RPMI8226 (cell line): ENCODE measurements at places on chromosomes 3 and 15.
A peak's percentile ranks its signal among the peaks of the same experiment; 100 is the strongest.

DNA sequence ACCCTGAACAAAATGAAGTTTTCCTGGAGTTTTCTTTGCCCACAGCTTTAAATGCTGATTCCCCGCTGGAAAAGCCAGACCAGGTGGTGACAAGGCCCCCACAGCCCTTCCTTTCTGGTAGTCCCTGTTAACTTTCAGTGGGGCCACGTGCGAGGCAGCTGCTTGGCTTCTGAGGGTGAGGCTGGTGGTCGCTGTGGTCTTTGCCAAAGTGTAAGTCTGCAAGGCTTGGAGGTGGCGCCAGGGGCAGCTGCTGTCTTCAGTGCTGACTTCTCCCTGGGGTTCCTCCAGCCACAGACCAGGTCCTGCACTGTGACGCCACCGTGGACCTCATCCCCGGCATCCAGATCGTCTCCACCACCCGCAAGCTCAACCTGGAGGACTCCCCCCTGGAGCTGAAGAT, 54.1 kb upstream of the TAMM41 start:
- DNase-seq: no peak

DNA sequence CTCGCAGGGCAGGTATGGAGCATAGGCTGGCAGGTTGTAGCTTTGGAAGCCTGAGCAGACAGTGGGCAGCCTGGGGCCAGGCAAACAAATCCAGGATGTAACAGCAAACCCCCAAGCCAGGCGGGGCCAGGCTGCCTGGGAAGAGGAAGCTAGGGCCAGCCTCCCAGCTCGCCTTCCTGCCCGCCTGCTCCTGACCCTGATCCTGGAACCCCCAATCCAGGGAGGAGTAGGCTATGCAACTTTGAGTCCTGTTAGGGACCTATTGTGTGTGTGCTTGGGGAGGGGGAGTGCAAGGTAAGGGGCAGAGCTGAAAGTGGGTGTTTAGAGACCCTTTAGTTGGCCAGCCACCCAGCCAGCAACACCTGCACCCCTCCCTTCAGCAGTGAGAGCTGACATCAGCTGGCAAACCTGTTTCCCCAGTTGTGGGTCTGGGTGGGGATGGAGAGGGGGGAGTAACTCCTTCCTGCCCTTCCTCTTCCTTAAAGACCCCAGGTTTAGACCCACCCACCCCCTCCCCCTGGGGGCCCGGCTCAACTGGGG, 2.5 kb downstream of the NBEAL2 start:
- DNase-seq: no peak

- DNase-seq: no peak
Observed at GRCh38 chr3:14392231-14392630, 10.2 kb upstream of the SLC6A6 start.

DNA sequence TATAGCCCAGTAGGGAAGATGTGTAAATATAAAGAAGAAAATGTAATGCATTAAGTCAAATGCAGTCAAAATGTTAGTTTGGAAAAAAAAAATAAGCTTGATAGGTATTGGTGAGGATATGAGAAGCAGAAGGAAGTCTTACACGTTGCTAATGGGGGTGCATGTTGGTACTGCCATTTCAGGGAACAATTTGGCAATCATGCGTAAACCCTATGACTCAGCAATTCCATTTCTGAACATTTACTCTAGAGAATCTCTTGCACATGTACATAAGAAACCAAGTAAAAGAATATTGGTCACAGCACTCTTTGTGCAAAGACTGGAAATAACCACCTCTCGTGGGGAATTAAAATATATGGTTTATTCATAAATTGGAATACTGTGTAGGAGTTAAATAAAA, 35.5 kb upstream of the TIMP4 start:
- peak; percentile 22 for DNase-seq

DNA sequence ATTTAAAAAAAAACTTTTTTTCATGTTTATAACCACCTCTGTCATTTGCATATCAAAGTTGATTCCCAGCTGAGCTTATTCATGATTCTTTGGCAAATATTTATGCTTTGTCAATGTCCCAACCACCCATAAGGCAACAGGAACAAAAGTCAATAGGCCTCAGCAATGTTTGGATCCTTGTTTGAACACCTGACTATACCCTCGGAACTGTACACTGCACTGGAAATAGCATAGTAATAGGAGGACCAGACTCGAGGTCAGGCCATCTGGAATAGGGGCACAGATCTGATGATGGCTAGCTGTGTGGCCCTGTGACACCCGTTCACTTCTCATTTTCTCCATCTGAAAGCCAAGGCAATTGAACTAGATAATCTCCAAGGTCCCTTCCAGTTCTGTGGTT, 301.7 kb upstream of the ATP11B start:
- no peak for DNase-seq

GRCh38 chr15:61025781-61026180, 203.3 kb downstream of the RORA start:
- no peak for DNase-seq

DNA sequence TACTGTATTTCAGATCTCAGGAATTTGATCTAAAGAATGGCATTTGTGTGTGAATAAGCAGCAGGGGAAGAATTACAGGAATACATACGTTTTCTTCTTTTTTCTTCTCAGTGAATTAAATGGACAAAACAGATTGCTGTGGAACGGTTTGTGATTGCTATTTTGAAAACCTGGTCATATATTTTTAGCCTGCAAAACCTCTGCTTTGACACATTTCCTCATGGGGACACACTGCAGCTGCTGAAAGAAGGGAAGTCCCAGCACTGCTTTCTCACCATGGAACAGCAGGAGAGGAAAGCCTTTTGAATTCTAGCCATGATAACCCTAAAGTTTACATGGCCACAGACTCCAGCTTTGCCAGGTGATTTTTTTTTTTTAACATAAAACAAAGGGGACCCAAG, 315.0 kb downstream of the OXSM start:
- no peak for DNase-seq

DNA sequence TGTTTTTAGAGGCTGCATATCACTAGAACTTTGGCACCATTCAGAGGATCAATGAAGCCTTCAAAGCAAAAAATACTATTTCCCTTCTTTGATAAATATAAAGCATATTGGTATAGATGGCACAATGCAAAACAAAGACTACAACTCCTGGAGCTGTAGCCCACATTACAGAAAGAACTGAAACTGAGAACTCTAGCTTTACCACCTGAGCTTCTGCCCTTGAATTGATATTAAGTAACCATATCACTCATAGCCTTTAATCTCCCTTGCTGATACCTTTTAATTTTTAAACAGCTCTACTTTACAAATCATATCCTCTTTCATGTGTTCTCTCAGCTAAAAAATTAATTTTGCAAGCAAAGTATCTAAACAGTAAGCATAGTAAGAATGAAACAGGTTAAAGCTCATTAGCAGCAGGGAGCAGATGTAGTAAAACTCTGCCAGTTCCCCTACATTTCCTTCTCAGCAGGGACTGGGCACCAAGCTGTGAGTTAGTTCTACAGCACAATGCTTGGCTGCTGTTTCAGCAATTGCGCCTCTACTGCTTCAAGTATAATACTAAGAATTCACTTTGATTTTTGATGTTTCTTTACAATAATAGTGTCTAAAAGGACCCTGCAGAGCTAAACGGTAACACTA, 97.9 kb upstream of the NANOGP8 start:
- no peak for DNase-seq
